CD4-positive, alpha-beta T cell (primary cell): ENCODE measurements at places on chromosomes 3 and 15.

DNA sequence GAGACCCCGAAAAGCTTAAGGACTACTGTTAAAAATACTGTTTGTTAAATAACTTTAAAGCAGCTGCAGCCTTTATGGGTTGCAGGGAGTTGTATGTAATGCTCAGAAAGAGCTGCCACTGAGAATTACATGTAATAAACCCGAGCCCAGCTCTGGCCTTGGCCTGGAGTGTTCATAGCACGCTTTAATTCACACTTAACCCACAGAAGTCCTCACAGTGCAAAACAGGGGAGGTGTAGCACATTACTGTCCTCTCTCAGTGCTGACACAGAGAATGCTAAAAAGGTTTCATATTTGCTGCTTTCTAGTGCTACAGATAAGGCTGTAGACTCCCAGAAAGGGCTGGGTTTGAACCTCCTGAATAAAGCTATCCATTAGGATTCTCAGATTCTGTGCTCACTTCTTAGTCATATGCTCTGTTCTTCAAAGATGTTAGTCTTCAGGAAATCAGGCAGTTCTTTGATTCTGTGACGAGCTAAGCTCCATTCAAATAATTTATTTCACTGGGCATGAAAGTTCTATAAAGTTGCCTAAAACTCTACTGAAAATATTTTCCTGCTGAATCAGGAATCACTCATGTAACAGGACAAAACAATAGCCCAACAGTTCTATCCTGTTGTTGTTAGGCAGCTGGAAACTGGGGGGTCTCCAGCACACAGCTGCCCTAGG lies 108.0 kb downstream of the SENP2 start:
- DNase-seq, result no peak

GRCh38 chr3:27535809-27536392 lies 51.7 kb upstream of the SLC4A7 start:
- DNase-seq, result no peak

- DNase-seq, result no peak
These were observed 461.3 kb downstream of the MCTP2 start for GRCh38 chr15:94692710-94693109.

DNA sequence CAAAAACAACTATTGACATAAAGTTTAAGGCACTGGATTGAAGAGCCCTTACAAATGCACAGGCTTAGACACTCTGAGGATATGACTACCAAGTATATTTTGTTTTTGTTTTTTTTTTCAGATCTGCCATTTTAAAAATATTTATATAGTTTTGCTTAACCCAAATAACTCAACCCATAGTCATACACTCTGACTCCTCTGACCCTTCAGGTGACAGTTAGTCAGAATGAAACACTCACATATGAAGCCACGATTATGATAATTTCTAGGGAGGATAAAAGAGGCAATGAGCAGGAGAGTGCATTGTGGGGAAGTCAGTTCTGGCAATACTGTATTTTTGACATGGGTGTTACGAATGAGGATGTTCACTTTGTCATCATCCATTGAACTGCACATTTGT lies 774.7 kb downstream of the MECOM start:
- no peak for DNase-seq

- DNase-seq, result no peak
These were observed 205.6 kb downstream of the CADM2 start for GRCh38 chr3:85164436-85164835.

- DNase-seq, result no peak
These were observed 152.8 kb downstream of the KCNAB1 start for GRCh38 chr3:156273111-156273694.

- no peak for DNase-seq
These were observed 160.1 kb upstream of the TMC3 start for GRCh38 chr15:81534124-81534523.

GRCh38 chr3:143865302-143865701 lies 17.0 kb upstream of the SLC9A9 start:
- no peak for DNase-seq

DNA sequence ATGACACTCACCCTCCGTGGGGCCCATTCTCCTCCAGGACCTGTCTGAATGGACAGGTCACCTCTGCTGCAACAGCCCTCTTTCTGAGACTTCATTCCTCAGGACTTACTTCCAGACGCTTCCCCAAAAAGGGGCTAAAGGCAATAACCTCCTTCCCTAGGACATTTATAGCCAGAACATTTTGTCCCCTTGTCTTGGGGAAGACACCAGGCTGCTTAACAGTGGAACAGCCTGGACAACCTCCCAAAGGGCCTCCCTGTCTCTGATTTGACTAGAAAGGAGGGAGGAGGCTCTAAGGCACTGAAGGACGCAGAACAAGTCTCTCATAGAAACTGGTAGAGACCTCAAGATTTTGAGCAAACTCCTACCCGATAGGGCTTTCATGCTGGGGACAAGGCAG lies 32.7 kb downstream of the ADCY5 start:
- DNase-seq, result no peak

- no peak for DNase-seq
These were observed 25.6 kb upstream of the NLGN1 start for GRCh38 chr3:173371848-173372487.

- no peak for DNase-seq
These were observed 8.5 kb upstream of the ZBED2 start for GRCh38 chr3:111603679-111604078.
